SIG-M5 (cell line): ENCODE measurements at places on chromosomes 2 and 18.

DNA sequence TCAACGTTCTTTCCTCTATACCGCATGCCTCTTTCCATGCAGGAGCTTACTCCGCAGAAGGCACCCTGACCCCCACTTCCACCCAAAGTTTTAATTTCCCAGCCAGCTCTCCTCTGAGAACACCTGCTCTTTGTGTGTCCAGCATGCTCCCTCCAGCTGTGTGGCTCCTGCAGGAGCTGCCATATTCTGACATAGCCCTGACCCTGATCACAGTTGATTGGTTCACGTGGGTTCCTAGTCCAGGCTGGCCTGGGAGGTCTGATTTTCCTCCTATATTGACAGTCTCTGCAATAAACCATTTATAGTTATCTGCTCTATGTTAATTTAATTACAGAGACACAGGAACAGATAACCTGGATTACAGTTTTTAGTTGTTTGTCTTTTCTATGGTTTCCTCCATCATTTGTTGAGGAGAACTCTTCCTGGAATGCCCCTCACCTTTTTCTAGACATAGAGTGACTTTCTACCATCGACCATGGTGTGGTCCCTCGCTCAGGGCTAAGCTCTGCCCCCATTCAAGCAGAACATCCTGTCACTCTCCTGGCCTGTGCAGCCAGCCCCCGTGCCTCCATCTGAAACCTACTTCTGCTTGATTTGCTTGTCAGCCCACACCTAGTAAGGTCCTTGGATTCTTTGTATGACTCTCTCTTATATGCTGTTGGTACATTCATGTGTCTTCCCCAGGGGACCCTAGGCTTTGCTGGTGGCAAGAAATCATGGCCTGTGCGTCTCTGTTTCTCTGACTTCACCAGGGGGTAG, 231.5 kb downstream of the LPIN1 start:
- DNase-seq = no peak

DNA sequence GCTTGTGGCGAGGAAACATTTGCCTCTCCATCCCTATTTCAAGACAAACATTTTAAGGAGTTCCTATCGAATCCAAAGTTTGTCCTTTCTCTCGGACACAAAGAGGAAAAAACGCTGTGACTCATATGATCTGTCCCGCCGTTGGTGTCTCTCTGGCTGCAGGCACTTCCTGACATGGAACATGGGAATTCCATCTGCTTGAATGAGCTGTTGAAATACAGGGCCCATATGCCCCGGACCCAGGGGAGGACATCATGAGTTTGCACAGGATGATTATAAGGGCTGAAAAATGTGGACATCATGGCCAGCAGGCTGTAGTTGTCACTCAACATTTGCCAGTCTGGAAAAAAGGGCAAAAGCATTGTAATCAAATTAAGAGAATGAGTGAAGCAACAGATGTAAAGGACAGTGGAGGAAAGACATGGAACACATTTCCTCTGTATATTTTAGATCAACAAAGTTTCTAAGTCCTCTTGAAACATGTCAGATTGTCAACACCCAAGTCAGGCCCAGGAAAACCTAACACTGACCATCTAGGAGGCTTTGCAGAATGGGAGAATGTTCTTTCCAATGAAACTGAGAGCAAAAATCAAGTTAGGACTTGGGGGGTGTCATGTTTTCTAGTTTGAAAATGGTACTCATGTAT, 103.2 kb upstream of the SMIM21 start:
- DNase-seq = no peak

DNA sequence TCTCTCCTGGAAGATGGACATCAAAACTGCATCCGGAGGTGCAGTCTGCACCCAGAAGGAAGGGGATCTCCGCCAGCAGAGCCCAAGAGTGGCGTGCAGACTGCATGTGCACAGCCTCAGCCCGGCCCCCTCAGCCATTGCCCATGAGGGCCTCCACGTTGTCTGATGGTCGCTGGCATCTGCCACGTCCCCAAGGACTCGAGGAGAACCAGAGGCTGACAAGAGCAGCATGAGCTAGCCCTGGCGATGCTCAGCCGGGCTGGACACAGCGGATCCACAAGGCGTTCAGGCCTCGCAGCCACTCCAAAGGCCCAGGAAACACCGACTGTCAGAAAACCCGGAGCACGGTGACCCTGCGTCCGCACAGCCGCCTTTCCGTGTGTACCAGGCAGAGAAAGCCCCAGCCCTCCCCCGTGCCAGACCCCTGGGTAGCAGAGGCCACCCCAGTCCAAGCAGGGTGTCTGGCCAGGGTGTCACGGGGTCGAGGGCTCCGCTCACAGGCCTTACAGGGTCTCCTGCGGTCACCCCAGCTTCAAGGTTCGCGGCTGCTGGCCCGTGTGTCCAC, 48.3 kb downstream of the SLC66A2 start:
- DNase-seq = no peak

DNA sequence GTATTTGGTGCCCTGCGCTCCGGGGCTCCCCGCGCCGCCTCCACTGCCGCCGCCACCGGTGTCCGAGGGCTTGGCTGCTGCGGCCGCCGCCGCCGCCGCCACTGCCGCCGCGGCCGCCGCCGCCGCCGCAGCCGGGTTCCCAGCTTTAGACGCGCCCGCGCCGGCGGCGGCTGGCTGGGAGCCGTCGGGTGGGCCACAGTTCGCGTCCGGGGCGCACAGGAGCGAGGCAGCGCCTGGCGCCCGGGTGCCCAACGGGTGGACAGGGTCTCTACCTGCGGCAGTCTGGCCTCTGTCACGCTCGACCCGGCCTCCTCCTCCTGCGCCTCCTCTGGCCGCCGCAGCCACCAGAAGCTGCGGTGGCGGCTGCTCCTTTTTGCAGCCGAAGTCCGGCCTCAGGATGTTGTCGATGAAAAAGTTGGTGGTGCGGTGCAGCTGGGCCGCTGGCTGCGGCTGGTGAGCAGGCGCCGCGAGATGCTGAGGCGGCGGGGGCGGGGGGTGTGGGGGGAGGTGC, 951 bp downstream of the EN1 start:
- no peak for DNase-seq

DNA sequence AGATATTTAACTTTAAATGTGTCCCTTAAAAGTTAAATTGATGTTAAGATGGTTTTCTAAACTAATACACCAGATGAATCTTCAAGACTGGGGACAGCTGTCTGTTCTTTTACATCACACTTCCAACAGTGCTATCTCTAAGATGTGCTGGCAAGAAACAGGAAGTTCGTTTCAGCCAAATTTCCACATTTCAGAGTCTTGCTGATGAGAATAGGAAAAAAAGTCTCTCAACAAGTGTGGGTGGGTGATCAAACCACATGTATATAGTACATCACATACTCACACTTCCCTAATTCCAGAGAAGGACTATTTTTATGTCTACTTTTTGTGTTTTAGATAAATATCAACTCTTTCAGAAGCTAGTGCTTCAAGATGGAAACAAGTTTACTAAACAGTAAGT, 1712.8 kb upstream of the TMEFF2 start:
- peak; percentile 66 for DNase-seq

DNA sequence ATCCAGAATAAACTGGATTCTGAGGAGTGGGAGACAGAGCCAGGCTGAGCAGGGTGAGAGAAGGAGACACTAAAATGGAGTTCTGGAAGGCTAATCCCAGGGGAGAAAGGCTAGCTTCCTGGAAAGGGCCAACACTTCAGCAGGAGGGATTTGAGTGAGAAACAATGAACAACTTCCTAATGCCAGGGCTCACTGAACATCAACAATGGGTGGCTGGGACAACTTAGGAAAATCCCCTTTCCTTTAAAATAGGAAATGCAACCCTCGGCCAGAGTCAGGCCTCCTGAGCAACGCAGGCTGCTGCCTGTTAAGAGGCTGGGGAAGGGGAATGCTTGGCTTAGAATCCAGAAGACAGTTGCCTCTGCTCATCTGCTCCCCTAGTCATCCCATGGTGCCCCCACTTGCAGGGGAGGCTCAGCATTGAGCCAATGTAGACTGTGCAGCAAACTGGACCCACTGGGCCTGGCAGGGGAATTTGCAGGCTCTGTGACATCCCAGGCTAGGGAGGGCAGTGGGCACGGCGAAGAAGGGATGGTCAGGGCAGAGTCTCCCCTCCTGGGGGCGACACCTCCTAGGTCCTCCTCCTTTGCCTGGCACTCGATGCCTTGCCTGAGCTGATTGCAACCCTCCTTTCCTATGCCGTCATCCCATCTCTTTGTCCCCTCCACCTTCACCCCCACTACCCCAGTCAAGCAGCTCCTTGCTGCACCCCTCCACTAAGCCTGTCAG, 182.5 kb downstream of the TNS1 start:
- no peak for DNase-seq

GRCh38 chr2:177334940-177335543, 57.5 kb upstream of the AGPS start:
- no peak for DNase-seq

GRCh38 chr2:17270894-17271293, 247.3 kb downstream of the RAD51AP2 start:
- DNase-seq = no peak

GRCh38 chr2:6937582-6937981, 20.4 kb downstream of the RNF144A start:
- DNase-seq = no peak

GRCh38 chr2:44748-45341, 1.5 kb downstream of the FAM110C start:
- DNase-seq = no peak

DNA sequence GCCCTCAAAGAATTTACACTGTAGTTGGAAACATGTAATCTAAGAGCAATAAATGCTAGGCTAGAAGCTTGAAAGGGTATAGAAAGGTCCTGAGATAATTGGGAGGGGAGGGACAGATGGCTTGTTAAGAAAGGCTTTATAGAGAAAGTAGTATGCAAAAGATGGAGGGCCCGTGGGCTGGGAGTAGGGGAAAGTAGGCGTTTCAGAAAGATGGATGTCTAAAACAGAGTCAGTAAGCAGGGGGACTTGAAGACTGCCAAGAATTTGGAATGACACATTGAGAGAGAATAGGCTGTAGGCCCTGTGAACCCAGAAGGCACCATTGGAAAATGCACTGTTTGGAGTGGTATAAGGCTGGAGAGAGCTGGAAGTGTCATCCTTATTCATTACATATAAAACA, 822 bp downstream of the PSMG2 start:
- DNase-seq = no peak

DNA sequence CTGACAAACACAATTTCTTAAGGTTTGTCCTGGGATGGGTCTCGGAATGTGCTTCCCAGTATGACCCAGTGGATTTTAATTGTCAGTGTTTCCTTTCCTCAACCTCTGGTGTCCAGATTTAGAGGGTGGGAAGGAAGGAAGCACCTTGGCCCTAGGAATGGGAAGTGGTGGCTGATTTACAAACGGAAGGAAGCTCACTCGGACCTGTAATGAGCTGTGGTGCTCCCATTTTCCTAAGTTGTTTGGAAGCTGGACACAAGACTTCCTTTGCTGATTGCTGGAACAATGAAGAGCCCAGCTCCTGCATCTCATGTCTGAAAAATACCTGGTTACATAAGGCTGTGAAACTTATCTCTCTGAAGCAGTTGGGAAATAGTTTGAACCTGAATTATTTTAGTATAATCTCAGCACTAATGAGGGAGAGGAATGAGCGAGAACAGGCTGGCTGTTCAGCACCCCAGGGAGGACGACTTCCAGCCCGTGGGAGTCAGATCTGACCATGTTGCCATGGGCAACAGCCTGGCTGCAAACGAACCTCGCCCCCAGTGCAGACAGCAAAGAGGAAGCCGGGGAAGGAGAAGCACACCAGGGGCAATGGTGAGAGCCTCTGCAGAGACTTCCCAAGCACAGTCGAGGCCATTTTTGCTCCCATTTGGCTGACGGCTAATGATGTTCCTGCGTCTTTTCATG, 74.4 kb upstream of the ASB18 start:
- DNase-seq = no peak

DNA sequence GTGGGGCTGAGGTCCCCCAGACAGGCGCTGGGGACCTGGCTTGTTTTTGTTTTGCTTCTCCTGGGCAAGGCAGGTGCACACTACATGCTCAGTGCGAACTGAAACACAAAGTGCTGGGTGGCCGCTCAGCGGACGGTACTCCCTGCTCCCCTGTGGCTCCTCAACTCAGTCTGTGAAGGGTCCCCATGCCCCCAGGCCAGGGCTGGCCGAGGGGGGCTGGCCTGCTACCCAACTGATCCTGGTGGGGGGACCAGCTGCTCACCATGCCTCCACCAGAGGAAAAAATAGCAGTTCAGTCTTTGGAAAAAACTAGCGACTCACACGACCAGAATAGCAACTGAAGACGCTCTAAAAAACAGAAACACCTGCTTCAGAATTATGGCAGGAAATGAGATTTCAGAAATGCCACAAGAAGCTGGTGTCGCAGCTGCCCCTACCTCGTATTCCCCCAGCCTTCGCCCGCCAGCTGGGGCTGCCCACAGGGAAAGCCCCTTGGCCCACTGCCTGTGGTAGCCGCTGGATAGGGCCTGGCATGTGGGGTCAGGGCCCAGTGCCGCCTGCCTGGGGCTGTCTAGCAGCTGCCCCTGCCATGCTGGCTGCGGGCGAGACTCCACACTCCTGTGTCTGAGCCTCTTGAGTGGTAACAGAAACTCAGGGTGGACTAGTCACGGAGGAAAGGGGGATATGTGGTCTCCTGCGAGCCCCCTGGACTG, 43.7 kb downstream of the MEX3C start:
- DNase-seq = no peak

DNA sequence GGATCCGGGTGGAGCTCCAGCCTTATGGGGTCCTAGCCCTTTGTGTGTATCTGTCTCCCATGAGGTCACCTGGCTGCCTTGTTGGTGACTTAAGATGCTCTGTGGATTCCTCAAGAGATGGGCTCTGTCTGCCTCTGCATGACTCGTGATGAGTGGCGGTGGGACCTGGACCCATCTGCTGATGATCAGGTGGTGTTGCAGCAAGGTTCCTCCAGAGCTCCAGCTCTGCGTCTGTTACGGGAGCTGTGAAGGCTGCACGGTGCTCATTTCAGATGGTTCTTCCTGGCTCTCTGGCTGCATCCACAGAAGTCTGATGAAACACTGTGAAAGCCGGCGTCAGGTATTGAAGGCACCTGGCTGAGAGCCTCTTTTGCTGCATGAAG, 2.4 kb downstream of the AGAP1 start:
- no peak for DNase-seq

GRCh38 chr18:48992133-48992532, 41.4 kb upstream of the SMAD7 start:
- no peak for DNase-seq

- no peak for DNase-seq
These were observed 880.6 kb upstream of the ID2 start for GRCh38 chr2:7801212-7801611.

GRCh38 chr2:222433332-222434173, 9.2 kb downstream of the SGPP2 start:
- DNase-seq = no peak

- no peak for DNase-seq
These were observed 134.2 kb upstream of the RND3 start for GRCh38 chr2:150621526-150622213.

- DNase-seq = no peak
These were observed 82.9 kb upstream of the RAB12 start for GRCh38 chr18:8526332-8526731.

DNA sequence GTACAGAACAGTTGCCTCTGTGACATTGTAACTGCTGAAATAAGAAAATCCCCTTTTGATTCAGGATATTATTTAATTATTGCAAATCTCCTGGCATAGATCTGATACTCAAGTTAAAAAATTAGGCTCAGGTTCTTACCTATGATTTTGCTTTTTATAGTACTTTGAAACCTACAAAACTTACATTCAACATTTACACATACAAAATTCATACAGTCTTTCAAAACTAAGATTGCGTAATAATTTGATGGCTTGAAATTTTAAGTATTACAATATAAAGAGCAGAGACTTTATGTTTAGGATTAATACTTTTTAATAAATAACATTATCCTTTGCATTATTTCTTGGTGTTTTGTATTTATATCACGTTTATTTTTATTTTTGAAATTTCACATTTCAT, 291.1 kb downstream of the CCDC102B start:
- no peak for DNase-seq
